ENCODE measurements at places on chromosomes 4 and X.

DNA sequence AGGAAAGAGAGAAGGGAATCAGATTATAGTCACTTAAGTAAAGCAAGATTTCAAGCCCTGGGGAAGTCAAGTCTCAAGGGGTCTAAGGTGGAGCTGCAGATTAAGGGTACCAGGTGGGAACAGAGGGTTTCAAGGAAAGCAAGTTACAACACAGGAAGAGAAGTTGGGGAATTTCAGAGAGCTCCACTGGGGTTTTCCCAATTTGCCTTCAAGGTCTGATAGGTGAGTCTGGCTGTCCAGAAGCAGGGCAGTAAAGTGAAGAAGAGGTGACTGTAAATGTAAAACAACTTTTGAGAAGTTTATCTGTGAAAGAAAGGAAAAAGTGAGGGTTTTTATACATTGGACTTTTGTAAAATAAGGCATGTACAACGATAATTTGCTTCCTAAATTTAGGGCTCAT is 37.1 kb upstream of the TRPC3 start:
- DNase-seq, result no peak

GRCh38 chrX:63686878-63687714 is 97.9 kb downstream of the ARHGEF9 start:
- DNase-seq, result no peak

DNA sequence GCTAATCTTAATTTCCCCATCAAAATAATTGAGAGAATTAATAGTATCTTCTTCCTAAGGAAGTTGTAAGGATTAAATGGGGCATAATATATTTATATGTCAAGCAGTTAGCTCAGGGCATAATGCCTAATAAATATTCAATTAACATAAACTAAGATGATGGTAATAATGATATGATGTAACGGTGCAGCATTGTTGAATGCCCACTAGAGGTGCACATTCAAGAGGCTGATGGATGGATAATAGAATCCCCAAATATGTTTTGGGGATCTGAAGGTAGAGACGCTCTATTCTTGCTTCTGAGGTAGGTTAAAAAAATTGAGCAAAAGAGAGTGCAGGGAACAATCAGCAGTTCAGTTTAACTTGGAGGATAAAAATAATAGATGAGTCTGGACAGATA is 37.1 kb downstream of the ATOH1 start:
- no peak for DNase-seq

GRCh38 chr4:31391976-31392375 is 671.8 kb downstream of the PCDH7 start:
- no peak for DNase-seq

DNA sequence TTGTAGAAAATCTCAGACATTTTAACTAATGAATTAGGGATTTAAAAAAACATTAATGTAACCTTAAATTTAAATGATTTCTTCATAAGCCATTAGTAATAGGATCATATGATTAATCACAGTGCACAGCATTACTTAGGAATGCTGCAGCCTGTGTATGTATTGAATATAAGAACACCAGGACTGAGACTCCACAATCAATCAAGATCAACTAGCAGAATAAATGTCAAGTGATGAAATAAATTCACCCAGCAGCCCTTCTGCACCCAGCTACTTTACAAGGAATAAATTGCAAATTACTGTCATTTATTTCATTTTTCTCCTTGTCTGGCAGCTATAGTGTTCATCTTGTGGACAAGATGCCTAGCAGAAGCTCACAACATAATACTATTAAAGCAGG is 46.5 kb downstream of the NEIL3 start:
- DNase-seq, result no peak

DNA sequence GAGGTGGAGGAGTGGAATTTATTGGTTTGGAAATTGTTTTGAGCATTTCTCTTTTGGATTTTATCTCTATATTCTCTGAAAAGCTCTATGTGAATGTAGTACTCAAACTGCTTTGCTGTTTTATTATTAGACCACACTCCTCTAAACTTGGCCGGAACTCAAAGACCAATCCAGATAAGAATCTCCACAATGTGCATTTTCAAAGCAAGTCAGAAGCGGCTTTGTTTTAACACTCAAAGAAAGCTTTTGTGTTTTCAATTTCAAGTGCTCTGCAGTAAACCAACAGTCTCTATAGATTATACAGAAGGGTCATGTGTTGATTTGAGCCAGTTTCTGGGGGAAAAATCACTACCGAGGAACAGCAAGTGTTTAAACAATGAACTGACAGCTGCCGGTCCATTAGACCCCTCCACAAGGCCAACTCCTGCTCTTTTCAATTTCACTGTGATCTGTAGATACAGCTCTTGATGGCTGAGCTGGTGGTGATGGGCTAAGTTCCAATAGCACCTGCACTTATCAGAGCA is 79.4 kb downstream of the FTHL17 start:
- no peak for DNase-seq

All from tibial nerve (tissue), 4 donors.